ENCODE measurements at places on chromosomes 13 and 19.
A peak's percentile ranks its signal among the peaks of the same experiment; 100 is the strongest.

DNA sequence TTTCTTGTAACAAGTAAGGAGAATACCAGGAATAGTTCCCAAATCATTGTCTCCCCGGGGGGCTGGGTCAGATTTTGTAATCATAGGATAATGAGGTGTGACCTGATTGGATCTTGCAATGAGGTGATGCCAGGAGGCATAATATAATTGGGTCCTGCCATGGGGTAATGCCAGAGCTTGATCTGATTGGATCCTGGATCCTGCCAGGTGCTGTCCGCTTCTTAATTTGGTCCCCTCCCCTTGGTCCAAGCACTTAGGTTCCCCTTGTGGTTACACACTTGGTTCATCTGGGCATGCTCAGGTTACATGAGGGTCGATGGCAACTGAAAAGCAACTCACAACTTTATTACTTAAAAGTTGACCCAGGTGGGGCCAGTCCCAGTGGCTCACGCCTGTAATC, 20.1 kb downstream of the RASL11A start:
- no peak overlapping the region for H3K4me3 ChIP-seq
- H3K36me3 ChIP-seq = no peaks in the 10 kb centered on the region
- H3K27ac ChIP-seq = no peak overlapping the region
- H3K4me1 ChIP-seq = peaks cover 4% of the 10 kb centered on the region

DNA sequence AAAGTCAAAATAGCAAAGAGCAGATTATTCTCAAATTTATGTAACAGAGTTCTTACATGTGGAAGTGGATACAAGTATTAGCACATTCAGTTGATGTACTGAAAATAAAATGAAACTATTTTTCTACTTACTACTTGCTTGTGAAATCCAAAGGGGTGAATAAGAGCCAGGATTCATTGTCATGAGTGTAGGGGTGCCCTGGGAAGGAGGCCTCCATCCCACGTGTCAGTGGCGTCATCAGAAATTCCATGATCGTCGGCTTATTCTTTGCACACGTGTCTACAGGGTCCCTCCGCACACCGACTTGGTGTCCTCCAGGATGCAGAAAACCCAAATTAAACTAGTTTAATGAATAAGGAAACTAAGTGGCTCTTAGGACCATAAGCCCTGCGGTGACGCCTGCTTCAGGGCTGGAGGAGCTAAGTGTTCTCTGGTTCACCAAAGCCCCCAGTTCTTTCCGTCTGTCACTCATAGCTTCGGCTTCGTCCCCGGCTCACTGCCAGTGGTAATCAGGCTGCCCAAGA, 55.5 kb downstream of the IRS2 start:
- no peaks in the 10 kb centered on the region for H3K27me3 ChIP-seq
- no peaks in the 10 kb centered on the region for H3K4me1 ChIP-seq
- H3K36me3 ChIP-seq = no peaks in the 10 kb centered on the region
- no peak overlapping the region for H3K4me3 ChIP-seq

DNA sequence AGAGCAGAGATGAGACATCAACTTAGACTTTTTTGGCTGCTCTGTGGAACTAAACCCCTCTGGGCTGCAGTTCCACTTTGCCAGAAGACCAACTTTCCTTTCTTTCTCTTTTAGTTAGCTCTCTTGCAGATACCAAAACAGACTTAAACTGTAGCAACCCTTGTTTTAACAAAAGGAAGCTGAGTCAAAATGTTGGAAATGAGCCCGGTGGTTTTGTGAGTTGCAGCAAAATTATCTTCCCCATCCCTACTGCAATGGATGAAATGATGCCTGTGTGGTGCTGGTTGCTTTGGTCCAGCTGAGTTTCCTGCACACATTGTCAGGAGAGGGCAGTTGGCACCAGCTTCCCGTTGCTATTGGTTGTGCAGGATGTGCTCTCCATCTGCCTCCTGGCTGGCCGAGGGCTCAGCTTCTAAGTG, 115.3 kb downstream of the LRCH1 start:
- no peak for DNase-seq
- peak overlapping the region; percentile 28 for H3K4me3 ChIP-seq
- peaks cover 28% of the 10 kb centered on the region for H3K36me3 ChIP-seq
- H3K4me1 ChIP-seq = peaks cover 30% of the 10 kb centered on the region

GRCh38 chr13:100298691-100299090, 209.8 kb downstream of the PCCA start:
- no peak overlapping the region for H3K4me3 ChIP-seq
- no peaks in the 10 kb centered on the region for H3K4me1 ChIP-seq
- H3K27ac ChIP-seq = no peak overlapping the region
- H3K36me3 ChIP-seq = no peaks in the 10 kb centered on the region
- no peak for DNase-seq

DNA sequence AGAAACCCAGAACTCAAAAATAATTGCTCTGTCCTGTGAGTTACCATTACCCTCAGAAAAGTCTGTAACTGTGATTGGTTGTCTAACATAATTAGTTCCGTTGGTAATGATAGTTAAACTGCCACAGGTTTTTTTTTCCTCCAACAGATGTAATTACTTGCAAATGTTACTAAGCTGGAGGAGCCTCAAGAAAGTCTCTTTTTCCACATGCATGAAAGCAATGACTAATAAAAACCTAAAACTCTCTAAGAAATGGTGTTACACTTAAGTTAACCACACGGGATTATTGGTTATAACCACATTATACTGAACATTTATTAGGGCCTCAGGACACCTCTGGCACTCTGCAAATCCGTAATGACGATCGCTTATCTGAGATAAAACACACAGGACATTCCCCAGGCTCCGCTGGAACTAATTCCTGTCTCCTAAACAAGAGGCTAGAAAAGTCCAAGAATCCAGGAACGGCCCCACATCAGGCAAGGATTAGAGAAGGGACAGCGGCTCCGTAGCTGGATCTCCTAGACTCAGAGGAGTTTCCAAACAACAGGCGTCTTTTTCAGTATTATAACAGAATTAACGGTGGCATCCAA, 753 bp downstream of the ZNF235 start:
- no peaks in the 10 kb centered on the region for H3K27me3 ChIP-seq
- H3K4me3 ChIP-seq = peak overlapping the region; percentile 72
- peaks cover 15% of the 10 kb centered on the region for H3K4me1 ChIP-seq
- no peak for DNase-seq

GRCh38 chr19:45778010-45778661, 4.2 kb downstream of the DMPK start:
- peaks cover 19% of the 10 kb centered on the region for H3K36me3 ChIP-seq
- no peak overlapping the region for H3K4me3 ChIP-seq

DNA sequence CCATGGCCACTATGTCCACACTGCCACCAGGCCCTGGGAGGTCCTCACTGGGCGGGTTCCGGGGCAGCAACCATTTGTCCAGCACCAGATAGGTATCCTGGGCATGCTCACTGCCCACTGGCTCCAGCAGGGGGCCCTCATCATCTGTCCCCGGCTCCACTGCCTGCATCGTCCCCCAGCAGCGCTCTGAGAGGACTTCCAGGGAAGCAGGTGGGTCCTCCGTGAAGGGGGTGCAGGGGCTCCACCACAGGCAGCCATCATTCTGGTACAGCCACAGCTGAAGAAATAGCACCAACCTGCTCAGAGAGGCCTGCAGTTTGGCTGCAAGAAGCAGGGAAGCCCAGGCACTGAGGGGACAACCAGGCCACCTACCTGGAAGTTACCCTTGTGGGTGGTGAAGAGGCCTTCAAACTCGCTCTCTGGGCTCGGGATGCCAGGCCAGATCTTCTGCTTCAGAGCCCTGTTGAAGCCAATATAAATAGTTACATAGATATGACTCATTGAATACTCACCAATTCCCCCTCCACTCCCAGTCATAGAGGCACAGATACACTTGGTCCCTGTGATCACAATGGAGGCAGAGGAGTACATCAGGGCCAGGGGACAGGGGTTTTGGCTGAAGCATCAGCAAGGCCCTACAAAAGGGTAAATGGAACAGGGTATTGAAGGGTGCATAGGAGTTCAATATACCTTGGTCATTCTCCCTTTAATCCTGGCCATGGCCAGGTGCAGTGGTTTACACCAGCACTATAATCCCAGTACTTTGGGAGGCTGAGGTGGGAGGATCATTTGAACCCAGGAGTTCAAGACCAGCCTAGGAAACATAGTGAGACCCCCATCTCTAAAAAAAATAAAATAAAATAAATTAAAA, 4.1 kb downstream of the SWSAP1 start:
- no peak overlapping the region for H3K4me3 ChIP-seq
- H3K27me3 ChIP-seq = peaks cover 13% of the 10 kb centered on the region
- H3K4me1 ChIP-seq = peaks cover 75% of the 10 kb centered on the region
- DNase-seq = peak; percentile 86
- H3K36me3 ChIP-seq = peaks cover 16% of the 10 kb centered on the region
- no peak overlapping the region for H3K27ac ChIP-seq

DNA sequence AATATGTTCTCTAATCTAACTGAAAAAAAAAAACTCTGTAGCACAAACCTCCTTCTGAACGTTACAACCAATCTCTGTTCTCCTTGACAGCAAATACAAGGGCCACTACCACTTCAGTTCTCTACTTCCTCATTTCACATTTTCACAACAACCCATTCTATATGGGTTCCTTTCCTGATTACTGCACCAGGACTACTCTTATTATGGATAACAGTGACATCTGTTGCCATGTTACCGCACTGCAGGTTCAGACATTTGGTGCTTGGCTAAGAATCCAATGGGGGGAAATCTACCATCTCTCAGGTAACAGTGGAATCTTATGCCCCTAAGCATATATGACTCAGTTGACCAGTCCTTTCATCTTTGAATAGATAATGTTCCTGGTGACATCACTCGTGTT, 11.6 kb upstream of the FPR3 start:
- no peak overlapping the region for H3K27ac ChIP-seq
- no peak for DNase-seq
- H3K4me1 ChIP-seq = peaks cover 3% of the 10 kb centered on the region
- no peaks in the 10 kb centered on the region for H3K27me3 ChIP-seq
- no peaks in the 10 kb centered on the region for H3K36me3 ChIP-seq

All from spleen (tissue), 13 donors.